ENCODE measurements at places on chromosomes 3 and 15.

DNA sequence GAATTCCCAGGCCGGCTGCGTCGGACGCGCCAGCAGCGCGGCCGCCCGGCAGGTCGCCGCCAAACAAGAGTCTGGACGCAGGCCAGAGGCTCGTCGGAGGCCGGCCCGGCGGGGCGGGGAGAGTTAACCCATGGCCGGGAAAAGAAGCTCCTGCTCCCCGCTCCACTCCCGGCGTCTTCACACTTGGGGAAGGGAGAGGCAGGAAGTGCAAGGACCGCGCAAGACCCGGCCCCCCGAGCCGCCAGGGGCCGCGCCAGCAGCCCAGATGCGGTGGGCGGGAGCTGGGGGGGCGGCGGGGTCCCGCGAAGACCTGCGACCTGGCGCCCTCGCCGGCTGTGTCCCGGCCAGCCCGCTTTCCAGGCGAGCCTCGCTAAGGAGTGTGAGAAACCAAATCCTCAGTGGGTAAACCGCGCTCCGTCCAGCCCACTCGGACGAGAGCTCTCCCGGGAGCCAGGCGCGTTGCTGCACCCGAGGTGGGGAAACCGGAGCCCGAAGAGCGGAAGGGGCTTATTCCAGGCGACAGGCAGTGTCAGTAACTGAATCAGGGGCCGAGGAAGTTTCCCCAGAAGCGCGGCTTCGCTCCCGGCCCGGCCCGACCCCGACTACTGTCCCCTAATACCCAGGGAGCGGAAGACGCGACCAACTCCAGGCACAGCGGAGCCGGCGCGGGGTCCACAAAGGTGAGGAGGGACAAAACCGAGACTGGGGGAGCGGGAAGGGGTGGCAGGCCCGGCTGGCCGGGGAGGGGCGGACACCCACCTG, 721 bp downstream of the ADAMTS7 start:
- no peak for DNase-seq

DNA sequence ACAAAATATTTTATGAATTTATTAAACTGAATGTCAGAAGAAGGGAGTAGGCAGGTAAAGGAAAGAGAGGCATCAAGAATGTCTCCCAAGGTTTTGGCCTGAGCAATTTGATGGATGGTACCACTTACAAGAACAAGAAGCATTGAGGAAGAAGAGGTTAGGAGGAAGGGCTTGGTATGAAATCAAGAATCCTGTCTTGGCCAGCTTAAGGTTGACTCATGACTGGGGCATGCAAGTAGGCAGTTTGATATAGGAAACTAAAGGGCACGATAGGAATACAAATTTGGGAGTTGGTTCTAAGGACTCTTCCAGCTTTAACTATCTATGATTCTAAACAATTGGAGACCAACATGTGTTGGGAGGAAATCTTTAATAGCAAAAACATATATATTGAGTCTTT, 79.1 kb downstream of the NTRK3 start:
- DNase-seq, result no peak

- no peak for DNase-seq
These were observed 73.3 kb upstream of the AKAP13 start for GRCh38 chr15:85306946-85307686.

DNA sequence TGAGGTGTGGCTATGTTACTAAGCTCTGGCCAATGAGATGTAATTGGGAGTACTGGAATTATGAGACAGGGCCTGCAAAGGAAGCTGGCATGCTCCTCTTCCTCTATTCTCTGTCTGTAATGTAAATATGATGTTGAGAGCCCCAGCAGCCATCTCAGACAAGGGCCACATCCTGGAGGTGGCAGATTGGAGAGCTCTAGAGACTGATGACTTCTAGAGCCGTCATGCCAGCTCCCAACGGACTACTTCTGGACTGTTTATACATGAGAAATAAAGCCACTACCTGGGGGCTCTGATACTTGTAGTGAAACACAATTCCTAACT, 19.7 kb downstream of the PLD1 start:
- DNase-seq, result no peak
